ENCODE measurements at places on chromosomes 6 and 20.
A peak's percentile ranks its signal among the peaks of the same experiment; 100 is the strongest.

- peak; percentile 4 for DNase-seq
Measured at GRCh38 chr20:46255440-46256104, 52.7 kb downstream of the CDH22 start.

DNA sequence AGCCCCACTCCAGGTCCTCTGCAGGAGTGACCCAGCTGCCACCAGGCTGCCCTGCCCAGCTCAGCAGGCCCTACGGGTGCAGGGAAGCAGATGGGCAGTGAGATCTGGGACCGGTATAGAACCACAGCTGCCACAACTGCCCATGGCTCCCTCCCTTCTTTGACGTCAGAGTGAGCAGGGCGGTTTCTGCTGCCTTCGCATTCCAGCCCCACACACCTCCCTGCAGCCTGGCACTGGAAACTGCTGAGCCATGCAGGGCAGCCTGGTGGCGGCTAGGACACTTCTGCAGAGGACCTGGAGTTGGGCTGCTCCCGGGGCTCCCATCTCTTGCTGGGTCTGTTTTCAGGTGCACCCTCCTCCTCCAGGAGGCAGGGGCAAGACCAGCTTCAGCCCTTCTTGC is 101.6 kb upstream of the CD93 start:
- no peak for DNase-seq

DNA sequence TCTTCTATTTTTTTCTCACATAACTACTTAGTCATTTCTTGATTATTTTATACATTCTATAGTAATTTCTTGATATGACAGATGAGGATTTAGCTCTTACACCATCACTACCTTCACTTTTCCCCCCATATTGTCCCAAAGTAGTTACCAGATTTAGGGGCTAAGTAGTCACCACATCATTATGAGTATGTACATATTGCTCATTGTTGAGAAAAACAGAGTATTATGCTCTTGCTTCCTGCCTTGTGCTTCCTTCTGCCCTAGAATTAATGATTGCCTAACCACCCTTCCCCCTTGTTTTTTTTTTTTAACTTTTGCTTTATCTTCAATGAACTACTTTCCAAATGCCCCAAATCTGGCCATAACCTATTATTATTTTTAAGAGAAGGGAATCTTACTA is 6.8 kb upstream of the HLA-B start:
- DNase-seq = no peak

DNA sequence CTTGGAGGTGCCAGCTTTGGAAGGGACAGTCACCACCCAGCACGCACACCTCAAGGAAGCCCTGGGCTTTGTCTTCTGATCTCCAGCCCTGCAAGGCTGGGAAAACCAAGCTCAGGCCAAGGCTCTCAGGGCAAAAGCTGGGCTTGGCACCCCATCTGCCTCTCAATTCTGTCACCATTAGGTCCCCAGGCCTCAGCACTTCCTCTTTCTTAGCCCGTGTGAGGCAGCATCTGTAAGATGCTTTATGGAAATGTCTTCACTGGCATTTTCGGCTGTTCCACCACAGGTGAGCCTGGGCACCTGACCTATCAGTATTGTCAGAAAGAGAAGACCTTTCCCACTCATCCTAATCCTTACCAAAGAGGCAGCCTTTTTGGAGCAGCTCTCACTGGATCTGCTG is 24.6 kb downstream of the GMEB2 start:
- DNase-seq = no peak

DNA sequence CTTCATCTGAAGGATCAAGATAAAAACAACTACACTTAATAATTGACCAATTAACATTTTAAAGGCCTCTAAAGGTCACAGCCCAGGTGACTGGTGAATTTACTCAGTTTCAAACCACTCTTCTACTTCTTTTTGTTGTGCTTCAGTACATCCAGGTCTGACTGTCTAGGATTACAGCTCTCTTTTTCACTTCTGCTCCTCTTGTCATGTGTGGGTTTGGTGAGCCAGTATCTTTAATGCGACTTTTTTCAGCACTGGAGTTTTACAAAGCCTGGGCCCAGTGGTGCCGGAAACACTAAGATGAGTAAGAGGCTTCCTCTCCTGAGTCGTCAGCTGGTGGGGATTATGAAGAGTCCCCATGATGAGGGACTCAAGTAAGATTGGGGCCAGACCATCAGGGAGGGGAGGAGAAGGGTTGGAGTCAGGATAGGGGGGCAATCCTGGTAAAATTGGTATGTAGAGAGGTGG is 27.0 kb downstream of the HECA start:
- DNase-seq = no peak

DNA sequence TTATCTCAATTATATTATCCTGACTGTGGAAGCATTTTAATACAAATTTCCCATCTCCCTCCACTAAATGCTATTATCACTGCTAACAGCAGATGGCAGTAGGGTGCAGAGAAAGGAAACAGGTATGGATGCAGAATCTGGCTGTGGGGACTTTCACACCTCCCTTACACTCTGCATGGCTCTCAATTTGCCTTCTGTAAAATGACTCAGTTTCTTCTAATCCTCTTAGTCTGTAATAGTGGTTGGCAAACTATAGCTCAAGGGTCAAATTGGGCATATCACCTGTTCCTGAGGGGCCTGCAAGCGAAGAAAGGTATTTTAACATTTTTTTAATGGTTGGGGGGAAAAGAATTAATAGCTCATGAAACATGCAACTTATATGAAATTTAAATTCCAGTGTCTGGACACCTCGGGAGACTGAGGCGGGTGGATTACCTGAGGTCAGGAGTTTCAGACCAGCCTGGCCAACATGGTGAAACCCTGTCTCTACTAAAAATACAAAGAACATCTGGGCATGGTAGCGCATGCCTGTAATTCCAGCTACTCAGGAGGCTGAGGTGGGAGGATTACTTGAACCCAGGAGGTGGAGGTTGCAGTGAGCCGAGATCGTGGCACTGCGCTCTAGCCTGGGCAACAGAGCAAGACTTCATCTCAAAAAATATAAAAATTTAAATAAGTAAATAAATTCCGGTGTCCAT is 83.5 kb downstream of the ZMYND8 start:
- peak; percentile 75 for DNase-seq

- no peak for DNase-seq
Measured at GRCh38 chr6:160955508-160956295, 35.9 kb upstream of the MAP3K4 start.

- peak; percentile 96 for DNase-seq
Measured at GRCh38 chr6:37059344-37060194, 54.1 kb downstream of the FGD2 start.

DNA sequence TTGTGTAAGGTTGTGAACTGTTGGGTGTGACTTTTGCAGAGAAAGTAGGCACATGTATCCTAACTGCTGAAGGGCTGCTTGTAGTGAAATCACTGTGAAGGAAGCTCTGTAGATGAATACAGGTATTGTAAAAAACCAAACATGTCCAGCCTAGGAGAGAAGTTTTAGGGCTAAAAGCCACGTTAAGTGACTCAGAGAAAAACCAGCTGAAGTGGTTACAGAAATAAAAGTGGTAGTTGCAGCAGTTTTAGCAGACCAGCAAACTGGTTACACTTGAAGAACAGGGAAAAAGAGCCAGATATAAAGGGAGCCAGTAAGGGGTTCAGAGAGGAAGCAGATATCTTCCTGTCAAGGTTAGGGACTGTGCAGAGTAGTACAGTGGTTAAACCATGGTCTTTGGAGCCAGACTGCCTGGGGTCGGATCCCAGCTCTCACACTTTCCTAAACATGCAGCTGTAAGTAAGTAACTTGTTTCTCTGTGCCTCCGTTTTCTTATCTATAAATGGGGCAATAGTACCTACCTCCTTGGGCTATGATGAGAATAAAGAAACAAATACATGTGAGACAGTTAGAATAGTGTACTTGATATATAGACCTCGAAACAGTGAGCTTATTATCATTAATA is 33.8 kb upstream of the RNF8 start:
- DNase-seq = no peak
